ENCODE measurements at places on chromosomes 3 and 15. TPM values are rescaled to one million over a fixed set of nuclear protein-coding genes. Genes with fewer than 3 reads are reported as not detected.

The ZDHHC23 gene
- 16.8 TPM for total RNA-seq

The RGMA gene
- 8.2 TPM for total RNA-seq

The DUOX2 gene
- total RNA-seq, result 44.5 TPM

The CLDN11 gene
- 5.6 TPM for total RNA-seq

The COL6A5 gene
- not detected for total RNA-seq

The WWTR1 gene
- total RNA-seq, result 71.6 TPM

The TNFAIP8L3 gene
- 3.9 TPM for total RNA-seq

DNA sequence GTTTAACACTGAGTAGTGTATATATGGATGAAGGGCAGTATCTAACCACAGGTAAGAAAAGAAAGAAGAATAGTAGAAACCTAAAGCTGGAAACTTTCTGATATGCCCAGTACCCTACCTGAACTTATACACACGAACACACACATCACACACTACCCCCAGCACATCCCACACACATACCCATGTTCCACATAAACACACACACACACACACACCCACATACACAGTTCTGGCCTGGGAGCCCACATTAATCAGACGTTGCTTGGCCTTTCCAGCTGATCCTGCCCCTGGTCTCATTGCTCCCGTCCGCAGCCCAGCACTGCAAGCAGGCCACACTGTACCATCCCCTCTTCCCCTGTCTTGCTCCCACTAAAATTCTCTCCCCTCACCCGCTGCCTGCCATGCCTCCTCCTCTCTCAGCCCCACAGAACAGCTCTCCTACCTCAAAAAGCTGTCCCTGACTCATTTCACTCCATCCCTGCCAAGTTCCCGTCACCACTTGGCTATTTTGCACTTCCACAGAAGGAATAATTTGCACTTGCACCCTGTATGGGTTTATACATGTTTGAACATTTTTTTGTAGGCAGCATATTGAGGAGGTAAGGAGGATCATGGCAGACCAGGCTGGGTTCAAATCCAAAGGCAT, 185.8 kb upstream of the PPP2R3A start:
- DNase-seq, result no peak
- no peaks in the 10 kb centered on the region for H3K27me3 ChIP-seq
- no peaks in the 10 kb centered on the region for H3K36me3 ChIP-seq

GRCh38 chr15:78071383-78071782, 6.1 kb downstream of the TBC1D2B start:
- H3K4me1 ChIP-seq, result peaks cover 70% of the 10 kb centered on the region
- no peak overlapping the region for H3K4me3 ChIP-seq
- H3K27me3 ChIP-seq, result no peaks in the 10 kb centered on the region
- H3K27ac ChIP-seq, result peak overlapping the region; percentile 69
- H3K36me3 ChIP-seq, result no peaks in the 10 kb centered on the region
- no peak for DNase-seq

- DNase-seq, result peak; percentile 59
- no peaks in the 10 kb centered on the region for H3K4me1 ChIP-seq
- no peak overlapping the region for H3K27ac ChIP-seq
- H3K27me3 ChIP-seq, result no peaks in the 10 kb centered on the region
These were observed 61.6 kb downstream of the TPRG1 start for GRCh38 chr3:189233225-189233858.

DNA sequence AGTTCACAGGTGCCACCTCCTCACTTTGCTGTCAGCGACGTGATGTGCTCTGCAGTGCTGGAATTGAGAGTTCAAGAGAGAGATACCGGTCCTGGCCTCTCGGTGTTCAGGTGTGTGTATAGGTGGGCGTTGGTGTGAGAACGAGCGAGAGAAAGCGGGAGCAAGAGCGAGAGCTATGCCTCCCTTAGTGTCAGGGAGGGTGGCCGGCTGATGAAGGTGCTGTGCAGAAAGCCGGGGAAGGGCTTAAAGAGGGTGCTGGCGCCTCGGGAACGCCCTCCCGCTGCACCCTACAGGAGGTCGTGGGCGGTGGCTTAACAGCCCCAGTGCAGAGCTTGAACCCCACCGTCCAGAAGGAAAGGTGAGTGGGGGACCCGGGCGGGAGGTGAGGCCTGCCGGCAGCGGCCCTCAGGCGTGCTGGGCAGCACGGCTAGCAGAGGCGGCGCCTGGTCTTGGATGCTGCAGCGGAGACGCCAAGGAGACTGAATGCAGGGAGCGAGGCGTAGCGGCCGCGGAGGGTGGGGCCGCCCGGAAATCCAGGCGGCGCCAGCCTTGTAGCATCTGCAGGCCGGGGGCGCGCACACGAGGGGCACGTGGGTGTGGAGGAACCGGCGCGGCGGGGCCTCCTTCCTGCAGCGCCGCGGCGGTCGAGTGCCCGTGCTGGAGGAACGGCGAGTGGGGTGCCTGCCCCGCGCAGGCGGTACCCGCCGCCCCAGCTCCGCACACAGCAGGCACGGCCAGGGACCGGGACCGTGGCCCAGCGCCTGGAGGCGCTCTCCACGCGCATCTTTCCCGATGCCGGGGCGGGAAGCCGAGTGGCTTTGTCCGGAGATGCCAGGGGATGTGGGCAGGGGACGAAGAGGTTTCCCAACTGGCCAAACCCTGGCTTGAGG, 246.8 kb upstream of the TOPAZ1 start:
- H3K36me3 ChIP-seq, result no peaks in the 10 kb centered on the region
- H3K27ac ChIP-seq, result no peak overlapping the region
- no peaks in the 10 kb centered on the region for H3K27me3 ChIP-seq
- DNase-seq, result peak; percentile 74
- H3K4me3 ChIP-seq, result no peak overlapping the region

- no peak for DNase-seq
- H3K36me3 ChIP-seq, result peaks cover 2% of the 10 kb centered on the region
- H3K4me1 ChIP-seq, result peaks cover 95% of the 10 kb centered on the region
These were observed 6.8 kb downstream of the FYCO1 start for GRCh38 chr3:45988804-45989203.
